Activated naive CD8-positive, alpha-beta T cell treated with anti-CD3 and anti-CD28 coated beads, Interleukin-2, amount 50 U/mL, for 24 hours (primary cell): ENCODE measurements at places on chromosomes 13 and 19.
A peak's percentile ranks its signal among the peaks of the same experiment; 100 is the strongest.

GRCh38 chr13:51832471-51833152 lies 12.4 kb downstream of the TMEM272 start:
- no peak for DNase-seq

- DNase-seq, result no peak
Observed at GRCh38 chr13:47718556-47718955, 282.5 kb downstream of the SUCLA2 start.

GRCh38 chr13:27281420-27281819 lies 10.8 kb downstream of the RASL11A start:
- no peak for DNase-seq

DNA sequence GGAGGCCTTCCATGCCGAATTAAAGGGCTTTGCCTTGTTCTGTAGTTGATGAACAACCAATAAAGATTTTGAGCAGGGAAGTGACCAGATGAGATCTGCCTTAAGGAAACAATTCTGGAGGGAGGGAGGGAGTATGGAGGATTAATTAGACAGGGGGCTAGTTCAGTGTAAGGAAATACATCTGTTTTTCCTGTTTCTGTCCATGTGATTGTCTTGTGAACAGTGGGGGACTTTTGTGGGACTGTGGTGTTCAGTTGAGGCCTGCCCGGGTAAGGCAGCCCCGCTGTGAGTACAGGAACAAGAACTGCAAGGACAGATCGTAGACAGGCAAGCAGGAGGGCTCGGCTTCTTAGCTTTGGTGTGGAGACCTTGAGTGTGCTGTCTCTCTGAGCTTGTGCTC lies 59.0 kb downstream of the DGKH start:
- no peak for DNase-seq

DNA sequence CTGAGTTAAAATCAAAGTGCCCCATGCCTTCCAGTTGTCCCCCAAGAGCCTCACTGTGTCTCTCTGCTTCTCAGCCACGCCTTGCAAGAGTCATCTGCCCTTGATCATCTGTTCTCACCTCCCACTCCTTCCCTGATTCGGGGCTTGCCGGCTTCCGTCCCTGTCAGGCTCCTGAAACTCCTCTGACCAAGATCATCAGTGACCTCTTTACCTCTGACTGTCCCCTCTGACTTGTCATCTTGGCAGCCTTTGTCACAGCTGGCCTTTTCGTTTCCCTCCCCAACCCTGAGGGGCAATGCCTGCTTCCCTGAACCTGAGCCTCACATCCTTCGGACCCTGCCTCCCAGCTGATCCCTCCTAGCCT lies 66.3 kb downstream of the MAP4K1 start:
- peak; percentile 65 for DNase-seq

DNA sequence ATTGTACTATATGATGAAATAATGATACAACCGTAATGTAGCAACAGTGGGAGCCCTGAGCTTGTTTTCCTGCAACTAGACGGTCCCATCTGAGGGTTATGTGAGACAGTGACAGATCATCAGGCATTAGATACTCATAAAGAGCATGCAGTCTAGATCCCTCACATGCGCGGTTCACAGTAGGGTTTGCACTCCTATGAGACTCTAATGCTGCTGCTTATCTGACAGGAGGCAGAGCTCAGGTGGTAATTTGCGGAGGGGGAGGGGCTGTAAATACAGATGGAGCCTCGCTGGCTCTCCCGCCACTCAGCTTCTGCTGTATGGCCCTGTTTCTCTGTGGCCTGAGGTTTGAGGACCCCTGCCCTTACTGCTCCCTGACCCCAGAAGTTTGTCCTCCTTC lies 13.7 kb downstream of the EPHX3 start:
- no peak for DNase-seq

DNA sequence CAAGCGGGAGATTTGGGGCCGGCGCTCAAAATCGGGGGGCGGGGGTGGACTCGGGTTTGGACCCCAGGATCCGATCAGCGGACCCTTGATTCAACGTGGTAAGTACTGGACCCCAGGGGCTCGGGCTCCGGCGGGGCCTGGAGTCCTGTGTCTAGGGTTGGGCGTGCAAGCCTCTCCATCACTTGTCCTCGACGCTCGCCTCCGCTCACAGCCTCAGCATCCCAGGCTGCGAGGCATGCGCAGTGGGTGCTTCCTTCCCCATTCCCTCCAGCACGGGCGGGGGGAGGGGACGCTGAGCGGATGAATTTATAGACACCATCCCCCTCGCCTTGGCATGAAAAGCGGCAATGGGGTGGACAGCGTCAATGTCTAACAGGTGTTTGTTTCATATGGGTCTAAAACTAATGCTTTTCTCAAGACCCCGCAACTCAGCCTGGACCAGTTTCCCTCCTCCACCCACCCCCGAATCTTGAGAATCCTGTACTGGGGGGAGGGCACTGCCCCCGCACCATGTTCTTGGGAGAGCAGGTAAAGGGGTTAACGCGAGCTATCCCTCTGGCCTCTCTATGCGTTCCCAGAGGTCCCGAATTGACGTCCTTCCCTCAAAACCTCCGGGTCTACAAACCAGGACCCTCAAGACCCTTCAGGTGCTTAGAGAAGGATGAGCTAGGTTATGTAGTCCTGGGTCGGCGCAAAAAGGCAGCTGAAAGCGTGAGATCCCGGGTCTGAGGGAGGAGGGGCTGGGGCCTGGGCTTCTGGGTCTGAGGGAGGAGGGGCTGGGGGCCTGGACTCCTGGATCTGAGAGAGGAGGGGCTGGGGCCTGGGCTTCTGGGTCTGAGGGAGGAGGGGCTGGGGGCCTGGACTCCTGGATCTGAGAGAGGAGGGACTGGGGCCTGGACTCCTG lies 579 bp downstream of the CPT1C start:
- peak; percentile 46 for DNase-seq

GRCh38 chr13:72166102-72166650 lies 299.2 kb upstream of the DACH1 start:
- DNase-seq, result no peak

DNA sequence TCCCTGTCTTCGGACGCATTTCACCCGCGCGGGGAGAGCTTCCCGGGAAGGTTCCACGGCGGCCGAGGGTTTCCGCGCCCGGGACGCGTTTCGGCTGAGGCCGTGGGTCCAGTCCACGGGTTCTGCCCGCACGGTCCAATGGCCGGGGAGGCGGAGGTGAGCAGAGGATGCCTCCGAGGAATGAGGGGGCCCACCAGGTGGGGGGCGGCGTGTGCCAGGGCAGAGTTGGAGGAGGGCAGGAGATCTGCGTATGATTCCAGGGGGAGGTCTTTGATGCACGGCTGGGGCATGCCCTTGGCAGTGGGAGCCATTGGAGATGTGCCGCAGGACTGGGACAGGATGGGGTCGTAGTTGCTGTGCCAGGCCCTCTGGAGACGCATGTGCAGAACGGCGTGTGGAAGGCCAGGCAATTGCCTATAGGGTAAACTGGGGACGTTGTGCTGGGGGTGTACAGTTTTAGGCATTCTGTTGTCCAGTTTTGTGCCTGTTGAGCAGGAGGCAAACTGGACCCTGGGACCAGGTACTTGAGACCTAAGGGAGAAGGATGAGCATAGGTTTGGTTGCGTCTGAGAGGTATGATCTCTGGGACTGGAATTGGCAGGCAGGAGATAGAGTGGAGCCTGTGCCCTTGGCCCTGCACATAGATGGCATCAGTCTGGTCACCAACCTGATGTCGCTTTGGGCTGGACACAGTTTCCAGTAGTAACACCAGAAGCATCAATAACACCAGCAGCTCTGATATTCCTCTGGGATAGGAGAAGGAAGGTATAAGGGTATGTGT lies 751 bp downstream of the ZNF584 start:
- peak; percentile 51 for DNase-seq

- peak; percentile 92 for DNase-seq
Observed at GRCh38 chr19:58439576-58440554, at the start of gene ZNF132. Gene ZNF132 (minus strand): TSS chr19:58440153. CDS start chr19:58439821, 332 bp downstream.

DNA sequence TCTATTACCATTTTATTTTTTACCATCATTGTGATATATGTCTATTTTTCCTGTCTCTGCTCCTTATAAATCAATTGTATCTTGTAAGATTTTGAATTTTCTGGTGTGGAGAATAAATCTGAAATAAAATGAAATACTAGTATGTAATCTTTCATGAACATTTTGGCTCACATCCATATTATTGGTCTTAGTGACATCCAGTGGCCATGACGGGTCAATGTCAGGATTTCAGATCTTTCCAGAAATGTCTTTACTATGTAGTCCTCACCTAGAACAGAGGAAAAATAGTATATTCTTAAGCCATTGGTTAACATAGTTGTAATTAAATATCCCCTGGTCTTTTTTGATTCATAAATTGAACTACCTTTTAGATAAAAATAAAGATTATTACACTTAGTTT lies 109.8 kb upstream of the GPC6 start:
- DNase-seq, result no peak
